Stimulated activated CD8-positive, alpha-beta memory T cell treated with anti-CD3 and anti-CD28 coated beads, Interleukin-7, amount 100 ng/mL, for 4 hours (primary cell): ENCODE measurements at places on chromosomes 7 and 10.

- DNase-seq, result no peak
These were observed 3.2 kb downstream of the PYROXD2 start for GRCh38 chr10:98411768-98412167.

GRCh38 chr10:61323726-61324125 is 129.5 kb downstream of the TMEM26 start:
- no peak for DNase-seq

DNA sequence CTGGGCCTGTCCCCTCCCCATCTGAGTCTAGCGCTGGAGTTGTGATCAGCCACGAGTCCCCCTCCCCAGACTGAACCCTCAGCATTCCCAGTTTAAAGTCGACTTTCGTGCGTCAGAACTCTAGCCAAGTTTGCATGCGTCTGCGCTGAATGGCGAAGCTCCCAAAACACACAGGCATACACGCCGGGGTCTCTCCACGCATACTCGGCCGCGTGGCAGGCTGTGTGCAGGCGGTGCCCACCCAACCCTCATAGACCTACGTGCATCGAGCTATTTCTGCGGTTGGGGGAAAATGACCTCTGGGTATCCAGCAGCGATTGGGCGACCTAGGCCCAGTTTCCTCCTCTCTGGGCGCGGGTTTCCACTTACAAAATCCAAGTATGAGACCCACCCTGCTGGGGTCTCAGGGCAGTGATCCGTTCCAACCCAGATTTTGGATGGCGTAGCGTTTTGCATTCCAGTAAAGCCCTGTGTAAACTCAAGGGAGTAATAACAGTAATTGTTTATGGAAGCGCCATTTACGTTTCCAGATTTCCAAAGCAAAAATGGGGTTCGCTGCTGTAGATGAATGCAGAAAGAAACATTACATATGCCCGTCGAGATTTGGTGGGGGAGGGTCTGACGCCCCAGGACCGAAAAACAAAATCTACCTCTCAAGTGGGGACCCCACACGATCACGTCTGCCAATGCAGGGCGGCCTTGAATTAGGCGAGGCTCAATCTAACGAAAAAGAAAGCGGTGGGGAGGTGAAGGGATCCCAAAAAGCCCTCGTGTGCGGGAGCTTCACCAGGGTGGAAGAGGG is 2.0 kb upstream of the HMX3 start:
- no peak for DNase-seq

- DNase-seq, result no peak
These were observed 4.6 kb downstream of the NFKB2 start for GRCh38 chr10:102400076-102400475.

GRCh38 chr10:86041116-86041515 is 325.5 kb downstream of the GRID1 start:
- no peak for DNase-seq

- DNase-seq, result no peak
These were observed 16.1 kb downstream of the PCBD1 start for GRCh38 chr10:70872291-70872690.

DNA sequence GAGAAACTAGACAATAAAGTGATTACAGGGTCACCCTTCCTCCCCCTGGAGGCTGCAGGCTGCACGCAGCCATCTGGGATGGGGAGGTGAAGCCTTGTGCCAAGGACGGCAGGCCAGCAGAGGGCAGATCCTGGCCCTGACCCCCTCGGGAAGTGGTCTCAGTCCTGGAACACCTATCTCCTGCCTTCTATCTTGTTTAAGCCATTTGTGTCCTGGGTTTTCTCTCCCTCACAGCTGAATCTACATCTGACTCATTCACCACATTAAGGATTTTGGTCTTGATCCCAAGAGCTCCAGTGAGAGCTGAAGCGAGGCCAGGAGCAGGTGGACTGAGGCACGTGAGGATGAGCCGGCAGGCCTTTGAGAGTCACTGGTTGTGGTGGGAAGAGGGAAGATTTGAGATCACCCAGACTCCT is 16.4 kb upstream of the PARP12 start:
- no peak for DNase-seq

GRCh38 chr7:94540428-94540827 is 30.8 kb downstream of the CASD1 start:
- DNase-seq, result no peak

DNA sequence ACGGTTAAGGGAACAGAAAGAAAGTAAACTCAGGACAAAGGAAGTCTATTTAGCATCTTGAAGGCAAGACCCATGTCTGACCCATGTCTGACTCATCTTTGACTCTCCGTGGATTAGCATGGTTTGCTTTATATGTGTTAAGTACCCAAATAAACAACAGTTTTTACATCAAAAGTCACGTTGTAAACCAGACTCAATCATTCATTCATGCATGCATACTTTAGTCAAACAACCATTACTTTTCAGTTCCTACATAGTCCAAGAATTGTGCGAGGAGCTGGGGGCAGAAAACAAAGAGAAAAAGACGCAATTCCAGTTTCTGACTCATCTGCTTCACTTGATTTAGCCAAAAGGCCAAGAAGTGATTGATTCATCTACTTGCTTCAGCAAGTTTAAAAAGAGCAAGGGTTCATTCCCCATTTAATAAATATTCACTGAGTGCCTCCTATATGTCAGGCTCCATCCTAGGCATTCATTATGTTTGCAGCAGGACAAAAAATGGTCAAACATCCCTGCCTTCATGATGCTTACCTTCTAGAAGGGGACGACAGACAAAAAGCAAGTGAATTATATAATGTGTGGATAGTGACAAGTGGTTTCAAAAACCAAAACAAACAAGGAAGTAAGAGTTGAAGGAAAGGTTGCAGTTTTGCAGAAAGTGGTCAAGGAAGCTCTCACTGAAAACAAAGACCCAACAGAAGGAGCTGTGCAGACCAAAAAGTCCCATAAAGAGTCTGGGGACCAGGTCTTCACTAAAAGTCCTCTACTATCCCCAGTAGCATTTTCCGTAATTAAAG is 116.2 kb downstream of the FAM107B start:
- DNase-seq, result no peak

- no peak for DNase-seq
These were observed 50.7 kb downstream of the SYPL1 start for GRCh38 chr7:106061301-106061979.
